ENCODE measurements at places on chromosomes 1 and 21.

GRCh38 chr1:111202707-111203623 lies 2.5 kb upstream of the DENND2D start:
- no peak overlapping the region for H3K27ac ChIP-seq
- H3K4me1 ChIP-seq = peaks cover 10% of the 10 kb centered on the region
- no peak overlapping the region for H3K4me3 ChIP-seq
- no peak for DNase-seq

- no peak for DNase-seq
- H3K27me3 ChIP-seq = no peaks in the 10 kb centered on the region
- no peak overlapping the region for H3K4me3 ChIP-seq
- H3K4me1 ChIP-seq = peaks cover 11% of the 10 kb centered on the region
Measured at GRCh38 chr1:229666585-229666984, 40.5 kb downstream of the URB2 start.

DNA sequence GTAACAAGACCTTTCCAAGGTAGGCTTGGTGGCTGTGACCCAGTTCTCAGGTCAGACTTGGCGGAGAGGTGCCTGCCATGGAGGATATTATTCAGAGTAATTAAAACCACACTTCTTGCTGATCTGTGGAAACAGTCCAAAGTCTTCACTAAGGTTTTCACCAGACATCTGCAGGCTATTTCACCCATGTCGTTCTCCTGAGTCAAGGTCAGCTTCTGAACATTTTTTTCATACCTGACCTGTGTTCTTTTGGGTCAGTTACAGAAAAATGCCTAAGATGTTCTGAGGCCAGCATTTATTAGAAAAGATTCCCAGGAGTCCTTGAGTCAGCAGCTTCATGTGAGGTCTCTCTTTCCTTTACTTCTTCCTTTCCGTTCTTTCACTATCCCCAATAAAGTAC lies 54.9 kb downstream of the RGL1 start:
- peak overlapping the region; percentile 22 for H3K27ac ChIP-seq
- no peaks in the 10 kb centered on the region for H3K27me3 ChIP-seq
- DNase-seq = peak; percentile 18
- H3K36me3 ChIP-seq = no peaks in the 10 kb centered on the region
- H3K4me1 ChIP-seq = no peaks in the 10 kb centered on the region

- no peaks in the 10 kb centered on the region for H3K4me1 ChIP-seq
- no peaks in the 10 kb centered on the region for H3K27me3 ChIP-seq
- no peak for DNase-seq
- no peaks in the 10 kb centered on the region for H3K36me3 ChIP-seq
- no peak overlapping the region for H3K27ac ChIP-seq
Measured at GRCh38 chr1:17176306-17177061, 28.4 kb upstream of the PADI1 start.

Data from spinal cord (tissue), 10 donors.